Activated T-cell treated with anti-CD3 and anti-CD28 coated beads, Interleukin-2, amount 50 U/mL, for 48 hours (primary cell): ENCODE measurements at places on chromosomes 1 and 21.

GRCh38 chr1:33435096-33435820, 4.4 kb upstream of the PHC2 start:
- no peak for DNase-seq

DNA sequence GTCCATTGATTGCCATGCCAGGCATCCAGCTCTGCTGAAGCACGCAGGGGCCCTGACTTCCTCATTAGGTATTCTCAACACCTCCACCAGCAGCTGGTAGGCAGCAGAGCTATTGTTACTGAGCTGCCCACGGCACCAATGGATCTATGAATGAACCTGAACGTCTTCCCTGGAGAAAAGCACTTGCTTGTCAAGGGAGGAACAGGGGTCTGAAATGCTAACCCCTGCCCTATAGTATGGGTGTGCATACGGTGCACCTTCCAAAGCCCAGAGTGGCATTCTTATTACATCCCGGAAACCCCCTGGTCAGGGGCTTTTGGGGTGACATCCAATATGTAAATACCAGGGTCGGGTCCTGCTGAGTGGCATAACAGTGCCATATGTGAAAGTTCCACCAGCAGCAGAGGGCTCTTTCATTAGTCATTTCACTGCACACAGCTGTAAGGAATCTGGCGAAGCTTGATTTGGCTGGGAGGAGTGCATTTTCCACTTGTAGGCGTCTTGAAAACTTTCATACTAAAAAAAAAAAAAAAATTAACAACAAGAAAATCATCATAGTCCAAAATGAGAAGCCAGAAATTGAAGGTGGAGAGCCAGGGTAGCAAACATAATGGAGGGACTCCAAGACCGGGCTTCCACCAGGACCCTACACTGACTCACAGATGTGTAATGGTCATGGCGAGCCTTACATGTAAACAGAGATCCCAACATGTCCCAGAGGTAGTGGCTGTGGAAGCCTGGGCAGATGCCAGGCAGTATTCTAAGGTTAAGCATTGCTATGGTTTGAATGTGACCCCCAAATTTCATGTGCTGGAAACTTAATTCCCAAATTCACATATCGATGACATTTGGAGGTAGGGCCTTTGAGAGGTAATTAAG, 58.8 kb upstream of the PRDX6 start:
- DNase-seq = no peak

- no peak for DNase-seq
Observed at GRCh38 chr1:245148861-245149260, 5.9 kb upstream of the KIF26B start.

DNA sequence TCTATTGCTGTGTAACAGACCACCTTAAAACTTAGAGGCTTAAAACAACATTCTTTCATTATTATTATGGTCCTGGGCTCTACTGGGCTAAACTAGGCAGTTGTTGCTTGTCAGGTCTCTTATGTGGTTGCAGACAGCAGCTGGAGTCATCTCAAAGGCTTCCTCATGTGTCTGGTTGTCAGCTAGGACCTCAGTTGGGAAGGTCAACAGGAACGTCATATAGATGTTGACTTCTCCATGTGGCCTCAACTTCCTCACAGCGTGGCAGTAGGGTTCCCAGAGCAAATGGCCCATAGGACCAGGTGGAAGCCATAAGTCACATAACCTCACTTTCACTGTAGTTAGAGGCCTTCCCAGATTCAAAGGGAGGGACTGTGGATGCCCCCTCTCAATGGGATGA, 15.4 kb upstream of the MEF2D start:
- no peak for DNase-seq

GRCh38 chr1:88462096-88462487, 222.0 kb upstream of the PKN2 start:
- no peak for DNase-seq

DNA sequence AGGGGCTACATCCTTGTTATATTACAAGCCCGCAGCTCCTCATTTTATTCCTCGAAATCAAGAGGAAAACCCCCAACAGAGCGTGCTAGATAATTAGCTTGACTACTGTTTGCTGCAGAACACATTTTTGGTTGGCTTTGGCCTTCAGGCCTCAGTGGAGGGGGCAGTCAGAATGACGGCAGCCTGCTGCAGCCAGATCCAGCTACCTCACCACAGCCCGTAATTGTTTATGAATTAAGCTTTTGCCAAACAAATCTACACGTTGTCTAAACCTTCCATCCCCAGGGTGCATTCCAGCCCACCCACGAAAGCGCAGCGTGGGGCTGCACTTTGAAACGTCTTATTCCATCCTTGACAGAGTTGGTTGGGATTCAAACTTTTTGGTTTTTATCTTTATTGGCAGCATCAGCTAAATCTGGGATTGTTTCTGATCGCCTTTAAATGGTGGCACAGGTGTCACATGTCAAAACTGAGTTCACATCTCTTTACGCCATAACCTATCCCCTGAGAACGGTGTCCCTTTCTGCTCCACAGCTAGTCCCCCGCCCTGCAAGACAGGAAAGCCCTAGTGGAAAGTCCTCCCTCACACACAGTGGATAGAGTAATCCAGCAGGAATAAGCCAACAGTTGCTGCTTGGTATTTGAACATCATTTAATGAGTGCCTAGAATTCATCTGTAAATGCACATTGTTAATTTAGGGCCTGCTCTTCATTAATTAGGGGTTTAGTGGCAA, 195.5 kb downstream of the LMO4 start:
- no peak for DNase-seq

- no peak for DNase-seq
Observed at GRCh38 chr21:26935977-26936376, 30.9 kb downstream of the ADAMTS5 start.

DNA sequence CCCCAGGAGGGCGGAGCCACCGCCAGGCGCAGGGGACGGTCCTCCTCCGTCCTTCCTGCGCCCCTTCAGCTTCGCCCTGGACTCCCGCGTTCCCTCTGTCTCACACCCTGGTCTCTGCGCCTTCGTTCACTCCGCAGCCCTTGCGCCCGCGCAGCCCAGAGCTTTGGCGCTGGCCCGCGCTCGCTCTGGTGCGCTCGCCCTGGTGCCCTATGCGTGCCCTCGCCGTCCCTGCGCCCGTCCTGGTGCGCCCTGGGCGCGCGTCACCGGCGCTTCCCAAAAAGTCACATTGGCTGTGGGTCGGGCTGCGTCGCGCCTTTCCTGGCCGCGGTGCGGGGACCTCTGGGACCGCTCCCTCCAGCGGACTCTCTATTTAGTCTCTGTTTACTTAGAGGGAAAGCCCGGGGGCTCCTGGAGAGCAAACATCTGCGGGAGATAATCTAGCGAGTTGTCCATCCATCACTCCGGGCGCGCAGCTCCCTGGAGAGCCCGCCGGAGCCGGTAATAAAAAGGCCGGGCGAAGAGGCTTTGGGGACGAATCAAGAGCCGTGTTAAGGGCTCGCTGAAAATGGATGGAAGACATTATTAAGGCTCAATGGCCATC, 178.6 kb downstream of the PRDM16 start:
- no peak for DNase-seq

DNA sequence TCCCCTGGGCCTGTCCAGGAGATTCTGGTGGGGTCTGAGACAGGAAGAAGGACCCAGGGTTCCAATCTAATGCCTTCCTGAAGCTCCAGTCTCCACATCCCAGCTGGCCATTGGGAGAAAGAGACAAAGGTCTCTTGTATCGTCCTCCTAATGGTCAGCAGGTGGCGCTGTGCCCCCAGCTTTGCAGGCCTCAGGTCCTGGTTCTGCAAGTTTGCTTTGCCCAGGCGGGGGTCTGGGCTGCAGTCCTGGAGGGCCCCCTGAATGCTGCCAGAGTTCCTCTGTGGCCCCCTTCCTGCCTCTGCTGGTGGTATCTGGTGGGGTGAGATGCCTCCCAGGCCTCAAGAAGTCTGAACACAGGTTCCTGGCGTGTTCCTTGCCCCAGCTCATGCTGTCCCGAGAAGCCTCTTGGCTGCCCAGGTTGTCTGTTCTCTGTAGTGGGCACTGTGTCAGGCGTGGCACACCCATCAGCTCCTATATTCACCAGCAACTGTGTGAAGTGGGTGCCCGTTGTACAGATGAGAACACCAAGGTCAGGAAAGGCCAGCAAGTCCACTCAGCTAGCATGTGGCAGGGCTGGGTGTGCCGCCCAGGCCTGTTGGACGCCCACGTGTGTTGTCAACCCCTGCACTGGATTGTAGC, 33.8 kb upstream of the CSF3R start:
- DNase-seq = peak; percentile 60

GRCh38 chr1:69585666-69586065, 17.9 kb downstream of the LRRC7 start:
- DNase-seq = no peak

DNA sequence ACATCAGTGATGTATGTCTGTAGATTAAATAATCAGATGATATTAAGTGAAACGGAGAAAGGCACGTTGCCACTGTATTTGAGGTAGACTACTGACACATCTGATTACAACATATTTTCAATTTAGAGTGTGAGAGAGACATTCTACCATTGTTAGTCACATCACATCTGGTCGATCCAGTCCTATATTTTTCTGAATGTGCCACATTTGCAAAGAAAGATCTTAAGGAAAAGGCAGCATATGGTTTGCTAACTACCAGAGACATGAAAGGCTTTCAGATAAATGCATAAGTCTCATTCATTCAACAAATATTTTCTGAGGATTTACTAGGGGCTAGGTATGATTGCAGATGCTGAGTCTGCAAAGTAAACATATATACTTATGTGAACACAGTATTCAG, 114.3 kb upstream of the RUNX1 start:
- DNase-seq = no peak

GRCh38 chr1:202016811-202017748, 6.7 kb downstream of the ELF3 start:
- DNase-seq = no peak

- no peak for DNase-seq
Observed at GRCh38 chr1:79151006-79151796, 144.7 kb upstream of the ADGRL4 start.

DNA sequence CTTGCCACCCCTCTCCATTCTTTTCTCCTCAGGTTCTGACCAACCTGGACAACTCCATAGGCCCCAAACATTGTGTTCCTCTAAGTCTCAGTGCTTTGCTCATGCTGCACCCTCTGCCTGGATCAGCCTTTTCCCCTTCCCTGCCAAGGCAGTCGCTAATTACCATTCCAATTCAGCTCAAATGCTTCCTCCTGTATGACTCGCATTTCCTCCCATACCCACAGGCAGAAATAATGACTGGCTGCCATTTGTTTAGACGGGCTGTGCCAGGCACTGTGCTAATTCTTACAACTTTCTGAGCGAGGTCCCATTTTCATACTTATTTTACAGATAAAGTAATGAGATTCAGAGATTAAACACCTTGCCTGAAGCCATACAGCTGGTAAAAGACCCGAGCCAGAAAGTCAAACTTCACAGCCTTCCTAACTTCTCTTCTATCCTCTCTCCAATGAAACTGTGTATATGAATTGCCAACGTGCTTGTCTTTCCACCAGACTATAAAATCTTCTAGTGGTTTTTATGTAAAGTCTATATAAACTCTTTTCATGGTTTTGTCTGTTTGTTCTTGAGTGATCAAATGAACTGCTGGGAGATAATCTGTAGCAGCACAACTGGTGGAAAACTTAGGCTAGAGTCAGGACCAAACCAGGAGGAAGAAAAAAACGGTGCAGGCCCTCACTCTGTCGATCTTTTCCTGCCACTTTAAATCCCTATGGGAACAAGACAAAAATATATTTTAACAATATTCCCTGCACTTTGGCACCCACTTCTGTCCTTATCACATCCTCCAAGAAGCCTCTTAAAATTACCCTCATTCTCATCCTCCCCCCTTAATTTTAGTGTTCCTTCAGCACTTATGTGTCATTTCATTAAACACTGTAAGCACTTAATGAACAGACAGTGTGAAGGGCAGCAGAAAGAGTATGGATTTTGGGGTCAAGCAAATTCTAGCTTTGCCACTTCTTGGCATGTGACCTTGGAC, 33.7 kb downstream of the RAB3B start:
- no peak for DNase-seq

DNA sequence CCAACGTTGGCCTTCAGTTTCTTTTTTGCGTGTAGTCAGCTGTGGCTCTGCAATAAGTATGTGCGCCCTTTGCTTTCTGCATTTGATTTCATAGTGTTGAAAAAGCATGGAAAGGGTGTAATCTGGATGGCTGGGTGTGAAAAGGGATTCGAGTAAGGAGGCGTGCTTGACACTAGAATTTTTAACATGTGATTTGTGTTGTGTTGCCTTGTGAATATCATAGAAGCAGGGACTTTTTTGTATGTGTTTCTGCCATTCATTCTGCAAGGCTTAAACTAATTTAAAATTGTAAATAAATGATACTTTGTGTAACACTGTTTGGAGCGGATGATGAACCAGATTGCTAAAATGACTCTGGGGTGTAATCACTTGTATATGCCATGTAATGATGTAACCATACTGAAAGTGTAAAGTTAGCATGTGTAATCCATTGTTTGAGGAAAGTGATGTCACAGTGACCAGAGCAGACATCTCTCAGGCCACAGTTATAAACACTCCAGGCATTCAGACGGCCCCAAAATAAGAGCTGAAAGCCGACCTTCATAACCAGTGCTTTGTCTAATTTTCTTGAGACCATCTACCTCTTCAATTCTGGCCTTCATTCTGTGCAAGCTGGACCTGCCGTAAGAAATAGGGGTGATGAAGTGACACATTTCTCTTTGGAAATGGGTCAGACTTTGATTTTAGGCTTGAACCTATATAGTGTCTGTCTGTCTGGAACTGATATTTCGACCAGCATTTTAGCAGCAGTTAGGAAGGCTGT, 618 bp downstream of the SH3BGR start:
- DNase-seq = no peak

GRCh38 chr1:159828581-159829272, 2.1 kb downstream of the SLAMF8 start:
- DNase-seq = no peak

DNA sequence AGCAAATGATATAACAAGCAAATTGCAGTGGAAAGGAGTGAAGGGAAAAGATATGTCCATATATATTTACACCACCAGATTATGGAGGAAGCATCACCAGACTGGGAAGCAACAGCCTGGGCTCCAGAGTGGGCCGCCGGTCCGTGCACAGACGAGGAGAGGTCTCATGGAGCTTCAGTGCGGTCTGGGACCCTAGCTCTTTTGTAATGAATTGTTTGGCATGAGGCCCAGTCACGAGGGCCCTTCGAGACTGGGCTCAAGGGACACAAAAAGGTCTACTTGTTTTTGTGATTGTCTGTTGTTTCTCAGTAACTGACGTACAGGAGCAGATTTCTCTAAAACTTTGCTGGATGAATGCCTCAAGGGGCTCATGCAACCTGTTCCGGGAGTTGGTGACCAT, 12.9 kb upstream of the STUM start:
- no peak for DNase-seq

GRCh38 chr1:39988618-39989343, 33.8 kb downstream of the MFSD2A start:
- DNase-seq = no peak

DNA sequence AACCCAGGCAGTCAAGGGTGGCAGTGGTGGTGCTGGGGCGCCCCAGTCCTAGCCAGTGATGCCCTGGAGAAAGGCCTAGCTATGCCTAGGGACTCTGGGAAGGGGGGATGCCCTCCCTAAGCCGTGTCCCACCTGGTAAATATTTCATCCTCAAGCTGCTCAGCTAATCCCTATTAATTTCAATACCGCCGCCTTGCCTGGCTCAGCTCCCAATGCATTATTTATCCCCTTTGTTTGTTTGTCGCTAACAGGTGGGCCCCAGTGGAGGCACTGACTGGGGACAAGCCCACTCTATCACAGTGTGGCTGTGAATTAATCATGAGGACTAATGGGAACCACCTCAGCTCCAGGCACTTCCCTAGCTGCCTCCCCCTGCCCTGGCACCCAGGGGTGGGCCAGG, 22.5 kb downstream of the DMAP1 start:
- DNase-seq = no peak

- no peak for DNase-seq
Observed at GRCh38 chr21:42565886-42566523, 52.4 kb downstream of the SLC37A1 start.

- DNase-seq = no peak
Observed at GRCh38 chr21:46518983-46519583, 60.4 kb downstream of the DIP2A start.
